ENCODE measurements at places on chromosomes 7 and 10.
A peak's percentile ranks its signal among the peaks of the same experiment; 100 is the strongest.

- DNase-seq, result no peak
These were observed 65.6 kb downstream of the TWIST1 start for GRCh38 chr7:19051767-19052375.

DNA sequence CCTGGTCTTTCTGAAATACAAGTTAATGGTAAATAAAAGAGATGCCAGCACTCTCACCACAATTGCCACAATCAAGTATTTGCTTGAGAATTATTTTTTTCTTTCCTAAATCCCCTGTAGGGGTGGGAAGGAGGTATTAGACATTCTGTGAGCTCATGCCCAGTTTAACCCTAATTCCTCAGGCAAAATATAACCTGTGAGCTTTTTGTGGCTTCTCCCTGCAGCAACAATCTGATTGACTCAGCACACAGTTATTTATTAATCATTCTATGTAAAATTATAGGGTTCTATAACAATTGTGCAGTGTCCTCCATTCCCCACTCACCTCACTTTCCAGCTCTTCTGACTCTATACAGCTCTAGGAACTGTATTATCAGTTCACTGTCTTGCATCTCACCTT is 66.3 kb downstream of the GLI3 start:
- DNase-seq, result no peak

GRCh38 chr10:29738341-29738740 is 103.6 kb upstream of the SVIL start:
- no peak for DNase-seq

DNA sequence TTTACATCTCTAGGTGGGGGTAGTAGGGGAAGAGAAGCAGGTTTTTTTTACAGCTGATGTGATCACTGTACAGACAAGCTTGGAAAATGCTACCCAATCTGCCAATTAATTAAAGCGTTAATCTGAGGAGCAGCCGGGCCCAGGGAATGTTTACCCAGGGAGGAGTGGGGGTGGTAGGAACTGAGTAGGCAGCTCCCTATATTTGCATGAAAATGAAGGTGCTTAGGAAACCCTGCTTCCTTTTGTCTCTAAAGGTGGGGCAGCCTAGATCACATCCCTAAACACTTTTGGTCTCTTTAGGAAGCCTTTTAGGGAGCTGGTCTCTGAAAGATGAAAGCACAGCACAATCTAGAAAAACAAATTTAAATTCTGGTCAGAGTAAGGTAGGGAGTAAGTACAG is 53.0 kb upstream of the NFKB2 start:
- no peak for DNase-seq

DNA sequence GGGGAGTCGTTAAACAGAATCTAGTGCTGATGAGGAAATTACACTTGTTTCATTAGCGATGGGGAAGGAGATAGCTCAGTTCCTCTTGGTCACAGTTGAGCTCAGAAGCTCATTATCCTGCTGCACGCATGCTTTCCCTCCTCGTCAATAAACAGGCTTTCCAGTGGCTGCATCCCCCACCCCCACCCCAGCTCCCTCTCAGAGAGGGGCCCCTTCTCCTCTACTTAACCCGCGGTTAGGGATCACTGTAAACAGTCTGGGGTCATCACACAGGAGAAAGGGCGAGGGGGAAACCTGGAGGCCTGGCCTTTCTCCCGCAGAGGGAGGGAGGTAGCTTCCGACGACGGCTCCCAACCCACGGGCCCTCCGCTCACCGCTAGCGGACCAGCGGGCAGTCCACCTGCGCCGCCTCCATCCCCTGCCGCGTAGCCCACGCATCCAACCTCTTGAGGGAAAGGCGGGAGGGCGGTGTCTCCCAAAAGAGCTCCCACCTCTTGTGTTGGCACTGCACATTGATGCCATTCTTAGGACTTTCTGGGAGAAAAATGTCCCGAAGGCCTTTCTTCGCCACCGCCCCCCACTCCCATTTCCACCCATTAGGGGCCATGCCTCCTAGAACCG is 80.8 kb downstream of the PAX2 start:
- DNase-seq, result no peak

DNA sequence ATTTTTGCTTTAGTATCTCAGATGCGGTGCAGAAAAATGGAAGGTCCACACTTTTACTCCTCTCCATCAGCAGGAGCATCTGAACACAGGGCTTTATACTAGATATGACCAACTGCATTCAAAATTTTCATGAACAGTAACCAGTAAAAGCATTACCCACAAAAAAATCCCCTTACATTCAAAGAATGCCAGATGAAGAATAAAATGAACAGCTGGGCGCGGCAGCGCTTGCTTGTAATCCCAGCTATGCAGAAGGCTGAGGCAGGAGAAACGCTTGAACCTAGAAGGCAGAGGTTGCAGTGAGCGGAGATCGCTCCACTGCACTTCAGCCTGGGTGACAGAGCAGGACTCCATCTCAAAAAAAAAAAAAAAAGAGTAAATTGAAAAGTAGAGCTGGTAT is 3.1 kb downstream of the SAR1A start:
- no peak for DNase-seq

DNA sequence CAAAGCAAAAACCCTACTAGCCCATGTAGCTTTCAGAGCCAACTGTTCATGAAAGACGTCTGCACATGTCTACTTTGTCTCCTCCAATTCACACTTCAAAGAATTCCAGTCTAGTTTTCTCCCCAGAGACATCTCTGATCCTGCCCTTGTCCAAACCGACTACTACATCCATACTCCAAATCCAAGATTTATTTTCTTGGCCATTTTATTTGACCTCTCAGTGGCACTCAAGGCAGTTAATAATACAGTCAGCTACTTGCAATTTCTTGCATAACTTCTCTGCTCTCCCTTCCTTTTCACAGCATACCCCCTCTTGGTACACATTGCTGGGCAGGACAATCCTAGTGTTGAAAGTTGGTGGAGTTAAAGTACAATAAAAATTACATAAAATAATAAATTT is 170.9 kb upstream of the INHBA start:
- DNase-seq, result no peak

DNA sequence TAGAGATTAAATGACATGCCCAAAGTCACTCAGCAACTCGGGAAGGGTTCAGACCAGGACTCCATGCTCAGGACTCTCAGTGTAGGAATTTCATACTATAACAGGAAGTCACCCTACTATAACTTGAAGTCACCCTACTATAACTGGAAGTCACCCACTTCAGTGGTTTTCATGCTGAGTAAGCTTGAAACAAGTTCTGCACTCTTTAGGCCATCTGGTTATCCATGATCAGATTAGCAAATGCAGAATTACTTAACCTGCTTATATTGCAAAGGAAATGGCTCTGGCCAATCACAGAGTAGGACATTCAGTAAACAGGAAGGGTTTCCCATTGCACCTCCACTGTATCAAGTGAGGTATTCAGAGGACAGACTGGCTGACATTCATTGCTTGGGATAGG is 1240.4 kb downstream of the GATA3 start:
- DNase-seq, result no peak

DNA sequence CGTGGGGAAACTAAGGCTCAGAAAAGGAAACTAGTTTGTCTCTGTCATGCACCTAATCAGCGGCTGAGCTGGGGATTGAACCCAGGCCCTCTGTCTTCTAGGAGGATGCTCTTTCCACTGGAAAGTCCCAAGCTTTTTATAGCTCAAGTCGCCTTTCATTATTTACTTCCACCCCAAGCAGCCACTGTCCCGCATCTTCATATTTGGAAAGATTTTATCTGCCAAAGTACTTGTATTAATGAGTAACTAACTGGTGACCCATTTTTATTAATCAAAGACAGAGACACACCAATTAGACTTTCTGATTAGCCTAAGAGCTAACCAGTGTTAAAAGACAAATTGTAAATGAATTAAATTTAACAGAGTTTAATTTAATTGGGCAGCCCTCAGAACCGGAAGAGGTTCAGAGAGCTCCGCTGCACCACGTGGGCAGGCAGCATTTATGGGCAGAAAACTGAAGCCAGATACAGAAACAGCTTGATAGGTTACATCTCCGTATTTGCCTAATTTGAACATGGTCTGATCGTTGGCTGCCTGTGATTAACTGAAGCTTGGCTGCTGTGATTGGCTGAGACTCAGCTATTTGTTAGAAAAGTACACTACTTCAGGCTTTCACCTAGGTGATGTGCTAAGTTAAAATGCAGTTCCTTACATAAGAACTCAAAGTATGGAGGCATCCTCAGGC is 78.5 kb upstream of the PDCD4 start:
- DNase-seq, result no peak

DNA sequence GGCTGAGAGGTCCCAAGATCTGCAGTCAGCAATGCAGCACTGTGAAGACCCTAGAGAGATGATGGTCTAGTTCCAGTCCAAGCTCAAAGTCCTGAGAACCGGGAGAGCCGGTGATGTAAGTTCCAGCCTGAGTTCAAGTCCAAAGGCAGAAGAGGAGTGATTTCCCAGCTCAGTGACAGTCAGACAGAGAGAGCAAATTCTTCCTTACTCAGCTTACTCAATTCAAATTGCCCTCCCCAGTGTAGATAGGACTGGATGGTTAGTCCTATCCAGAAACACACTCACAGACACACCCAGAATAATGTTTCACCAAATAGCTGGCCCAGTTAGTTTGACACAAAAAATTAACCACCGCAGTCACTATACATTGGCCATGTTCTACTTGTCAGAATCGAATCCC is 185.5 kb upstream of the MYO3A start:
- DNase-seq, result no peak

DNA sequence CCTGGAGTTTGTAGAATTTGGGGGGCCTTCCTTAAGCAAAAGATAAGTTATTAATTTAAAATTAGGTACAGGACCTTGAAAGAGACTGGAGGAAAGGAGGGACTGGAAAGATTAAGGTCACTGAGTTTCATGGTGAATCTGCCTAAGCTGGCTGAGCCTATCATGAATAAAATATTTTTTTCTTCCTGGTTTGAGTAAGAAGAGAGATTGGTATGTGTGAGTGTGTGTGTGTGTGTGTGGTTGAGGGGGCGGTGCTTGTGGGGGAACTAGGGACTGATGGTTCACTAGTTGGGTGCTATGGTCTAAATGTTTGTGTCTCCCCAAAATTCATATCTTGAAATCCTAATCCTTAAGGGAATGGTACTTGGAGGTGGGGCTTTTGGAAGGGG is 142.5 kb upstream of the PRKCQ start:
- no peak for DNase-seq

DNA sequence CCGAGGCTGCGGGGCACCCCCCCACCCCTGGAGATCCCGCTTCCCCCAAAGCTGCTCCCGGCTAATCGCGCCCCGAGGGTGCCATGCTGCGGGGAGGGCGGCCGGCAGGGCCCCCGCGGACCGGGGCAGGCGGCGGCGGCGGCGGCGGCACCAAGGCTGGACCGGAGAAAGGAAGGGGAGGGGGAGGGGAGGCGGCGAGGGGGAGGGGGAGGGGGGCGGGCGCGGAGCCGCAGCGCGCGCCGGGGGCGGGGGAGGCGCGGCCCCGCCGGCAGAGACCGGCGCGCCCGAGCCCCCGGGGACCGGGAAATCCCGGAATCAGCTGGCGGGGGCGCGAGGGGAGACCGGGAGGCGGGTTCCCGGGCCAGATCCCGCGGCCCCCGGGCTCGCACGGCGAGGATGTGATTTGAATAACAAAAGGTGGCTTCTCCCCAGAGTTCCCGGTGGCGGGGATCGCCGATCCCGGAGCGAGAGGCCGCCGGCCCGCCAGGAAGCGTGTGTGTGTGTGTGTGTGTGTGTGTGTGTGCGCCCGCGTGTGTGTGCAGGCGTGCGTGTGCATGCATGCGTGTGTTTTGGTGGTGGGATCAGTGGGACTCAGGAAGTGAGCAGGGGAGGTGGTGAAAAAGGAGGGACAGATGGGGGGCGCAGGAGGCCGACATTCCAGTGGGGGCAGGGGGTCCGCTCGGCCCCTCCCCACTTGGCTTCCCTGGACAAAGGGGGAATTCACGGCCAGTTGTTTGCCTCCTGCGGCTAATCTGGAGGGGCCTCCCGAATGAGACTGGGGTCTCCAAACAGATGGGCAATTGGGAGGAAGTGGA is 99.5 kb downstream of the HIP1 start:
- DNase-seq, result peak; percentile 75

- DNase-seq, result no peak
These were observed 3.7 kb downstream of the CFAP46 start for GRCh38 chr10:132938472-132939339.

DNA sequence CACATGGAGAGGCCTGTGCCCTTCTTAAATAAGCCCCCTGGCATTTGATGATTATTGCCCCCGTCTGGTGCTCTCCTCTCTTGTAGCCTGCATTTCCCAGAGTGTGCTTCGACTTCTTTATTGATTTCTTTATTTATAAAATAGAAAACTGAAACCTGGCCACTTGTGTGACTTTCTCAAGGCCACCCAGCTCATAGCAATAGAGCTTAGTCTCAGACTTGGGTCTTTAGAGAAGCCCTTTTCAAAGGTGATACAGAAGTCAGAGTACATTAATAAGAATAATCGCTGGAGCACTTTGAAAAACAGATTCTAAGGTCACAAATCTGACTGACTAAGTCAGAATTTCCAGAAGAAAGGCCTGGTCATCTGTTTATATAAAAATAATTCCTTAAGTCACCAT is 86.6 kb downstream of the NOC3L start:
- DNase-seq, result no peak

- no peak for DNase-seq
These were observed 103.7 kb upstream of the LRRN3 start for GRCh38 chr7:110987127-110987693.

GRCh38 chr10:109183366-109183765 is 739.9 kb downstream of the XPNPEP1 start:
- no peak for DNase-seq

- DNase-seq, result no peak
These were observed 186.8 kb downstream of the MGMT start for GRCh38 chr10:129653861-129654260.

DNA sequence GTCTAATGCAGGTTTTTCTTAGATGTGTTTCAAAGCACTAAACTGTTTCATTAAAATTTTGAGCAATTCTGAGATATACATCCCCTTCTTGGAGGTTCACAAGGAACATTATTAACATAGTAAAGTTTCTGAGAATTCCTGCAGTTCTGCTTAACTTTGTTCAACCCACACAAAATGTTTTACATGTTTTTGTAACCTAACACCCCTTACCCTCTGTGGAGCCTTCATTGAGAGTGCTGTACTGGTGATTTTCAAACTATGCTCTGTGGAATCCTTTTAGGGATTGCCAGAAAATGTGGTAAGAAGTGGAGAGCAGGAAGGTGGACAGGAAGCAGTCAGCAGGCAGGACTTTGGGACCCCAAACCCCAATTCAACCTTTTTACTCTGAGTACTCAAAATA is 53.6 kb upstream of the ABCB5 start:
- no peak for DNase-seq
